ENCODE measurements at places on chromosomes 3 and 15.
A peak's percentile ranks its signal among the peaks of the same experiment; 100 is the strongest.

DNA sequence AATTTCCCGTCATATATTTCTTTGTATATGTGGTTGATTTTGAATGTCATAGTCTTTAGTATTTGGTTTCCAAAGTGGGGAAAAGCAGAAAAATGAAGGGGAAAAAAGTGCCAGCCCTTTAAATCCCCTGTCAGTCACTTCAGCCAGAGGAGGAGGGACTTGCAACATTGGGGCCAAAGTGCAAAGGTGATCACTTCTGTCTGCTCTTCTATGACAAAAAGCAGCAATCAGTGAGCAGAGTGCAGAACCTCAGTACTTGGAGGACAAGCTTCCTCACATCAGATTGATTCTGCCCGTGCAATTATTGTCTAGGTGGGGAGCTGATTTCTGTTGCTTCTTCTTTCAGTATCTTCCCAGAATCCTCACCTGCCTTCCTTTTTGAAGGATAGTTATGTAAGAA lies 60.0 kb downstream of the STT3B start:
- no peak for DNase-seq

GRCh38 chr15:49815526-49815925 lies 194.7 kb downstream of the DTWD1 start:
- DNase-seq: no peak

DNA sequence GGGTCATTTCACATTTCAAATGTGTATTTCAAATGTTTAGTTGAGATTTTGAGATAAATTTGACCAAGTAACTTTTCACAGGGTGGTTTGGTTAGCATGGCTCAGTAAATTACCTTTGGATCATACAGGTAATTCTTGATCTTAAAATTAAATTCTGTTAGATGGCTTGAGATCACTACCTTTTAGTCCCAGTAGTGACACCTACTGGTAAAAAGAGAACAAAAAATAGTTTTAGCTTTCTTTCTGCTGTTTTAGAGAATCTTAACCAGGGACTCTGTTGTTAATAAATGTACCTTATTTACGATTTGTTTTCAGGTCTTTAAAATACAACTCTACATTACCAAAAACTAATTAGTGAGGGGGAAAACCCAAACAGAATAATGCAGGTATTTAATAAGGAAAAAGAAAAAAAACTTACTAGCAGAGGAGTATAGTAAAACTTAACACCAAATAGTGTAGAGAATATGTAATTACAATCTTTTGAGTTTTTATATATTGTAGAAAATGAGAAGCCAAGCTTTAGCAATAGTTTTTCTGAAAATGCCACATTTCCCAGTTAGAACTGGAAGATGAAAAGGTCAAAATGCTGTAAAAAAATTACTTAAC lies 620.3 kb upstream of the AGTR1 start:
- DNase-seq: peak; percentile 13

GRCh38 chr3:127065561-127066290 lies 82.8 kb downstream of the PLXNA1 start:
- DNase-seq: no peak

DNA sequence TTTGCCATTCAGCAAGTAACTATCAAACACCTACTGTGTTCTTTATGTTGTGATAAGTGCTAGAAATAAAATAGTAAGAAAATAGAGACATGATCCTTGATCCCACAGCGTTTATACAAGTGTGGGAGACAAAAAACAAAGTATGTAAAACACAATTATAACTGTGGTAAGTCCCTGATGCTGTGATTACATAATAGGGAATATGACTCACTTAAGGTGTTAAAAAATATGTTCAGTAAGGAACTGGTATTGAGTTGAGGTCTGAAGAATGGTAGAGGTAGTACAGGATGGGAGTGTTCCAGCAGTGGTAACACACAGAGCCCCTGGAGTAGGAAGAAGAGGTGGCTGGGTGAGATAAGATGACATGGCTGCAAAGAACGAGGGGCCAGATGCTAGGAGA lies 132.1 kb upstream of the TMC3 start:
- no peak for DNase-seq

DNA sequence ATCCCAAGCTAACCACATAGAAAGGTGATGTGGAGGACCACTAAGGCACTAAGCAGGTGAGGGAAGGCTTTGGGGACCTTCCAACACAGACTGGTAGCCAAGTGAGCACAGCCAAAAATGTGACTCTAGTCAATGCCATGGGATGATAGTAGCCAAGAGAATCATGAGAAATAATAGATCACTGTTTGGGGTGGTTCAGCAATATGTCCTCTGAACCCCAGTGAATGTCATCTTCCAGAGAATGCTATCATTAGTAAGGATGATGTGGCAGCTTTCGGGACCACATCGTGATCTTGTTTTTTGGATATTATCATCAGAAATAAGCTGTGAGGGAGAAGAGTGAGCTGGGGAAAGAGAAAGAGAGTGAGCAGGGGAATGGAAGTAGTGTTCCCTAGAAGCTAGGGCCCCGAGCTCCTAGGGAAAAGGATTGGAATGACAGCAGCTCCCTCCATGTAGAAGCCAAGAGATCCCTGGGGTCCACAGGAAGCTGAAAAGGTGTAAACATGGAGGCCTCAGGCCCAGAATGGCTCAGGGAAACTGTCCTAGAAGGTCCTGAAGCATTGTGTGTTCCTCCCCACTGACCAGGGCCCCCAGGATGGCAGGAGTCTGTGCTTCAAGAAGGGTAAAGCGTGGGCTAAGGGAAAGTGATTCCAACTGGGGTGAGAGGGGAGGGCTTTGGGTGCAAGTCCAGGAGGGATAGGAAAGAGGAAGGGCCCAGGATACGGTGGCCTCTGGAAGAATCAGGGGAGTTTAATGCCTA lies 56.6 kb upstream of the KLF13 start:
- DNase-seq: no peak

DNA sequence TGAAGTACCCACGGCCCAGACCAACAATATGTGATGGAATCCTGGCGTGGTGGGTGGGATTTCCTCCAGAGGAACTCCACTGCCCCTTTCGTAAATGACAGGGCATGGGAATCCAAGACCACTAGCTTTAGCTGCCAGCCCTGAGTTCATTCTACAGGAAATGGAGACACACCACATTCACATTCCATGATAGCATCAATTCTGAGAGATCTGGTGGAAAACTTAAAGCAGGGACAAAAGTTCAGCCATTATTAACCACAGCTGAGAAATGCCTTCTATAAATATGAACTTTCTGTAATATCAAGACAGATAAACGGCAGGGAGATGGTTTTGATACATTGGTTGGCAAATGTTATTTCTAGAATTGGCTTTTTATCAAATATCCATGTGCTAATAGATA lies 98.2 kb downstream of the FBN1 start:
- no peak for DNase-seq

DNA sequence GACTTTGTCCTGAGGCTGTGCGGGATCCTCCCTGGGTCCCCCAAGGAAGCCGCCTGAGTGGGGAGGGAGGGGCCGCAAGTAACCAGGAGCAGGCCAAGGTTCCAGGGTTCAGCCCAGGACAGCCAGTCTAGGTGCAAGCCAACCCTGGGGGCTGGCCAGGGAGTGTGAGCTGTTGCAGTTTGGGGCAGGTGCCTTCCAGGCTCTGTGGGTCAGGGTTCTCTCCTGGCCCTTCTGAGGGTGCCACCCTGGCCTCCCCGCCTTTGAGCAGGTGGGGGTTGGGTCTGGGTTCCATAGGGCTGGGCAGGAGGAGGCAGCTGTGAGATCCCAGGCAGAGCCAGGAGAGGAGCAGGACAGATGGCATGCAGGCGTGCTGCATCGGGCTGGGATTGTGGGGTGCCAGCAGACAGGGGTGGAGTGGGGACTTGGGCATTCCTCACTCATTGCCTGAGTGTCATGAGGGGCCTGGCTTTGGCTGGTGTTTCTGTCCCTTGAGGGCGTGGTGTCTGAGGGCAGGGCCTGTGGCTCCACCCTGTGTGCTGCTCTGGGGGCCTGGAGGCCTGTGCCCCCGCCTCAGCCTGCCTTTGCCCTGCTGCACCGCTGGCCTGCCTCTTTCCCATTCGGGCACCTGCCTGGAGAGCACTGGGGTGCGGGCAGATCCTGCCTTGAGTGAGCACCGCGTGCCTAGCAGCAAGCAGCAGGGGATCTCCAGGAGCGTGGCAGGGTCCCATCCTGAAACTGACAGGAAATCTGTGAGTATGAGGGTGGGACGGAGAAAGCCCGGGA lies 18.4 kb downstream of the KLF13 start:
- DNase-seq: peak; percentile 67

GRCh38 chr15:41838400-41838897 lies at the start of gene PLA2G4B:
PLA2G4B (plus strand) TSS chr15:41838847; CDS start chr15:41838914, 67 bp downstream.
- no peak for DNase-seq

DNA sequence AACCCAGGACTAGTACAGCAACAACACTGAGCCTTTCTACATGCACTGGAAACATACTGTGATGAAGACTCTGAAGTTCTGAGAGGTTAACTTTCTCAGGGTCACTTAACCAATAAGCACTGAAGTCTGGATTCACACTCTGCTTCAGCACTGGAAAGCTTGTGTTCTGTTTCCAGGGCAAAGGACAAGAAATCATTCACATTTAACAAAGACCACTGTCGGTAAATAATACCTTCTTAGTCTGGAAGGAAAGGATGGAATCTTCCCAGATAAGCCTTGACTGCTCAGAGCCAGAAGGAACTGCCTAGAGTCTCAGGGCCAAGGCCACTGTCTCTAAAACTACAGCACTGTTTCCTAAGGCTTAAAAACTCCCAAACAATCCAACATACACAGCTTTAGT lies 4.3 kb upstream of the GLYCTK start:
- DNase-seq: no peak

DNA sequence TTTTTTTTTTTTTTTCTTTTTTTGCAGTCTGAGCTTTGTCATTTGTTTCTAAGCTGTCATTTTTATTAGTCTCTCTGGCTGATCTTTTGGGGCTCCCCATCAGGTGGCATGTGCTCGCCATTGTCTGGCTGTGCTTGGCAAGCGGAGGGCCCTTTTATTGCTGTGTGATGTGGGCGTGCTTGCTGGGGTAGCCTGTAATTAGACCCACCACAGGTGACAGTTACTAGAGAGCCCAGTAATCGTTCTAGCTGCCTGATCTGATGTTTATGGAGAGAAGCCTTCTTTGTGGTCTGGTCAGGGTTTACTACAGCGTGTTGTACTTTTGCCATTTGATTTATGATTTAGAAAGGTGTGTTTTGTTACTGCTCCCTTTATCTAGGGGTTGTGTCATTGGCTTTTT lies 179.9 kb downstream of the MCTP2 start:
- no peak for DNase-seq

DNA sequence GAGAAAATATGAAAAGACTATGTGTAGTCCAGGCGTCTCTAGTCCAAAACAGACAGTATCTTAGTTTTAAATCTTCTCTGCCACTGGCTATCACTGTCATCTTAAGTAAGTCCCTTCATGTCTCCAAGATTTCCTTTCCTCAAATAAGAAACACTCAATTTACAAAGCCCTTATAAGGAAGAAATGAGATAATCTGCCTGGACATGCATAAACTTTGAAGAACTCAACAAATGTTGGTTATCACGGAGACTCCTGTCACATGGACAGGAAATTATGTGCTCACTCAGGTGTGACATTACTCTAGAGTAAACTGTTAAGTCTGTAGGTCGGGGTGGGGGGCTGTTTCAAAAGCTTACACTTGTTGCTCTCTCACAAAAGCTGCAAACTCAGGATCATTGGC lies 91.9 kb downstream of the IMPG2 start:
- no peak for DNase-seq

DNA sequence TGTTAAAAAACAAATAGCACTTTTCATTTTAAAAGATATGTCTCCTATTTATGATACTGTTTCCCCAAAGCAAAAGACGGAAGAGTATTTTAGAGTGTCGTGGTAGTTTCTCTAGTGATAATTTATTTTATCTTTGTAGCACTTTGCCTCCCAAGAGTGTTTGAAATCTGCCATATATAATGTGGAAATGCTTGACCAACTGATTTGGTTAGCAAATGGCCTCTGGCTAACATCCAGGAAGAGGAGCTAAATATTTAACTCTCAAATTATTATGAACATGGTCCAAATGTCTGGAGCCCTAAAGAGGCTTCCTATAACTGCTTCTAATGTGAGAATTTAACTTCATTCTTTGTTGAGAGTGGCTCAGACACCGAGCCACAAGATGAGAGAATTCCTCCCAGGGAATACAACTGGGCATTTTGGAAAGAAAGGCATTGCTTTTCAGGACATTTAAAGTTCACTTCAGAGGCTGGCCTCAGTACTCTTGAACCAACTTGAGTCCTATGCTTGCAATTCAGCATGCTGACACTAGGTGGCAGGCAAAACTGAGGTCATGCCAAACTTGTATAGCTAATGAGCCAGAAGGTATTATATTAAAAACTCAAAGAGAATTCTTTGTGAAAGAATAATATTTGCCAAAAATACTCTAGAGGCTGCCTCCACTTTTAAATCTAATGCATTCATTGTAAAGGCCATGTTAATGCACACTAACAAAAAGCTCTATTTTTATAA lies 104.5 kb downstream of the RARB start:
- DNase-seq: peak; percentile 37

DNA sequence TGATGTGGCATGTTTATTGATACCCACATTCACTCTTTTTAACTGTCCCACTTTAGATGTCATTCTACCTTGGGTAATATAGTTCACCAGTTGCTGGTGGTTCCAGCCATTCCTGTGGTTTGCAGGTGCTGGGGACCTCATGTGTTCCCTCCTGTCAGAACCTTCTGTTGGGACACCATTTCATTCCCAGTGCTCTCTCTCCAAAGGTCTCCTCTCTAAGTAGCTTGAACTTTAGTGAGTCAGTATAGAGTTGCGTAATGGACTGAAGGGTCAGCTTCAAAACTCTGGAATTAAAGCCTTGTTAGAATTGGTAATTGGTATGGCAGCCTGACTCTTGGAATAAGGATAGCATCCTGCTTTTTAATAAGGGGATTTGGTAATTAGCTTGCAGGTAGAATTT lies 108.5 kb downstream of the PLCL2 start:
- DNase-seq: no peak

GRCh38 chr15:45855907-45856579 lies 221.2 kb downstream of the SQOR start:
- no peak for DNase-seq

GRCh38 chr3:23726811-23727548 lies 78.8 kb upstream of the UBE2E1 start:
- DNase-seq: peak; percentile 20

DNA sequence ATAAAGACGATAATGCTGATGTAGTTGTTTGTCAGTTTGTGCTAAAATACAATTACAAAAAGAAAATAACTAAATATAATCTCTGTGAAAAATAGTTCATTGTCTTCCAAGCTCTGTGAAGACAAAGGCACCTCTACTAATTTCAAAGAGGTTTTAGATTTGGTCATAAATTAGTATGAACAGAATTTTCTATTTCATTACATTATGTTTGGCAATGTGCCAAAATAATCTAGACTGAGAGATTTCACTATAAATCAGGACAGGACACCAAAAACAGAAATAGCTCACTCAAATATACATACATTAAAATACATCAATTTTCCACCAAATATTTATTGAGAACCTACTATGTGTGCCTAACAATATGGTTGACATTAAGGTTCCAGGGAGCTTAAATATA lies 264.9 kb upstream of the CCDC54 start:
- DNase-seq: no peak
